PC-3 (cell line): ENCODE measurements at places on chromosomes 12 and 14.

- no peak overlapping the region for H3K4me3 ChIP-seq
- no peaks in the 10 kb centered on the region for H3K36me3 ChIP-seq
- H3K4me1 ChIP-seq = no peaks in the 10 kb centered on the region
Observed at GRCh38 chr14:85027681-85028370, 502.1 kb upstream of the FLRT2 start.

DNA sequence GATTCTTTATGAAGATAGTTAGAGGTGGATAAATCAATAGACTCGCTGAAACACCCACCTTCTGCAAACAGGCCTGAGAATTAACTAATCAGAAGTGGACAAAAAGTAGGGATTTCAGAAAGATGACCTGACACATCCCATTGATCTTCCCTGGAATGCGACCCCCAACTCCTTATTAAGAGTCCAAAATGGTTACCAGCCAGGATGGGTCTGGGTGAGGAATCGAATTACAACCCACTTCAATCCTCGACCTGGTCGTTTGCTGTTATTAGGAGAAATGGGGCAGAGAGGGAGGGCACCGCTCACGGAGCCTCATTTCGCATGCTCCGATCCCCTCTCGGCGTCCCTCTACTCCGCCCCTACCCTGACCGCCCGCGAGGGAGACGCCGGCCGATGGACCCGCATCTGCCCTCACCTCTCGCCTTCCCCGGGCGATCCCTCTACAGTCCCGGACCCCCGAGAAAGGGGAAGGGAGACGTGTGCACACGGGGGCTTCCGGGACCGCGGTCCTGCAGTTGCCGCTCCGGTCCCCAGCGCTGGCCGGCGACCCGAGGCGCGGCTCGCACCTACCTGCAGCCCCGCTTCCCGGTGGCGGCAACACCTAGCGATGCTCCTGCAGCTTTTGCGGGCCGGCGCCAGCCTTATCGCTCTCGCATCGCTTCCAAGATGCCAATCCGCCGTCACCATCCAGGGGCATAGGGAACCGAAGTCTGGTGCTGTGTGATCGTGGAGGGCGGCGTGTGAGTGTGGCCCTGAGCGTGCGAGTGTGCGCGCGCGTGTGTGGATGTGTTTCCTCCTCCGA lies 69.3 kb upstream of the USP15 start:
- no peaks in the 10 kb centered on the region for H3K36me3 ChIP-seq
- no peak overlapping the region for H3K27ac ChIP-seq
- no peak overlapping the region for H3K4me3 ChIP-seq
- H3K27me3 ChIP-seq = peaks cover 19% of the 10 kb centered on the region
- H3K4me1 ChIP-seq = peaks cover 23% of the 10 kb centered on the region
- no peak for DNase-seq

DNA sequence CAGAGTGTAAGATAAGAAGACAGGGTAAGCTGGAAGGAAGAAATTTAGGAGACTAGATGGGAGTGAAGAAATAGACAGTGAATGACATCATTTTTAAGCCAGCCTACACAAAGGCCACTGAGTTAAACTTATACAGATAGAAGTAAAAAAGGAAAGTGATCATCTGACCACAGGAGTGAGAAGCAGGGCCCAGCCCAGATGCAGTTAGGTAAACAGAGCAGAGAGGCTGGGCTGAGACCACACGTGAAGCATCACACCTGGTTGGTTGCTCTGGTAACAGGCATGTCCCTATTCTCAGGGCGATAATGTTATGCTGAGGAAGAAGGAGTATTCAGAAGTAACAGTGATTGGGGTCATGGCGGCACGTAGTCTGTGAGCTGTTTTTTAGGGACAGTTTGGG lies 1079.4 kb downstream of the AACS start:
- H3K27me3 ChIP-seq = no peaks in the 10 kb centered on the region
- H3K36me3 ChIP-seq = no peaks in the 10 kb centered on the region
- no peaks in the 10 kb centered on the region for H3K4me1 ChIP-seq
- no peak overlapping the region for H3K4me3 ChIP-seq
- no peak for DNase-seq
- no peak overlapping the region for H3K27ac ChIP-seq

- no peak overlapping the region for H3K27ac ChIP-seq
- no peaks in the 10 kb centered on the region for H3K27me3 ChIP-seq
- H3K36me3 ChIP-seq = no peaks in the 10 kb centered on the region
- peak; percentile 32 for DNase-seq
Observed at GRCh38 chr12:59548930-59549329, 46.9 kb upstream of the SLC16A7 start.

GRCh38 chr12:123973552-123974341 lies 732 bp downstream of the ZNF664 start:
- H3K36me3 ChIP-seq = peaks cover 14% of the 10 kb centered on the region; the same call in 1 of the 2 replicates
- no peak overlapping the region for H3K27ac ChIP-seq
- H3K4me3 ChIP-seq = peak overlapping the region; percentile 85
- H3K27me3 ChIP-seq = no peaks in the 10 kb centered on the region

DNA sequence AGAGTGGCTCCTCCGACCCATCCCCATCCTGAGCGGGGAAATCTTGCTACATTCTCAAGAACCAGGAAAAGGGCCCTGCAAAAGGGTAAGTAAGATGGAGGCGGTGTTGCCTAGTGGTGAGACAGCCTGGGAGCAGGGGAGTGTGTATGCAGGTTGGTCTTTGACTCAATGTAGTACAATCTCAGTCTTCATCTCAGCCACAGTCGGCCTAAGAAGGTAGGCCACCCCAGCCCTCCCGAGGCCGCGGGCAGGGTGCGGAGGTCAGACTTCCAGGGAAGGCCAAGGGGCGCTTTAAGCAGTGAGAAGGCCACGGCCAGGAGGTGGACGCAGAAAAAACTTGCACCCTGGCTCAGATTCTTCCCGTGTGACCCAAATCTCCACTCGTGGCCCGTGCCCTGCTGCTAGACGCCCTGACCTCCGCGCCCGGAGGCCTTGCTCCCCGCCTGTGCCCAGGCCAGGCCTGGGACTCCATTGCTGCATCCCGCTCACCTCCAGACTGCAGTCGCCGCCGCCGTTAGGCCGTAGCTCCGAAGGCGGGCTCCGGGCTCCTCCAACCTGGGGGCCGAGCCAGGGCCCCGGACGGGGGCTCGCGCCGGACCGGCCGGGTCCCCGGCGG lies 435 bp downstream of the FOXM1 start:
- peaks cover 13% of the 10 kb centered on the region for H3K4me1 ChIP-seq
- H3K27me3 ChIP-seq = no peaks in the 10 kb centered on the region
- DNase-seq = peak; percentile 20
- H3K27ac ChIP-seq = peak overlapping the region; percentile 70
- peaks cover 18% of the 10 kb centered on the region for H3K36me3 ChIP-seq
- H3K4me3 ChIP-seq = peak overlapping the region; percentile 72

DNA sequence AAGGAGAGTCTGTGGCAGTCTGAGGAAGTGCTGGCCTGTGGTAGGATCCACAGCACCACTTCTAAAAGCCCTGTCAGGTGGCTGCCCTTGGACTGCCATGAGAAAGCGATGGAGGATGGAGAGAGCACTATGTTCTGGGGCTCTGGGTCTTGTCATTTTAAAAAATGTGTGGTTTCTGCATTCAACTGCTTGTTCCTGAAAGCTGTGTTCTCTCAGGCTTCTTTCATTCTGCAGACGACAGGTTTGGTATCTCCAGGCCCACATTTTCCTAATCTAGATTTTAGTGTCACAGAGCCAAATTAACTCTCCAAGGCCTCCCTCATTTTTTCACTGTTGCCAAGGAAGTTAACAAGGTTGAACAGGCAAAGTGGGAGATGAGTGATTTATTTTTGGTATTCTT lies 10.5 kb downstream of the OVCH1 start:
- peaks cover 42% of the 10 kb centered on the region for H3K27me3 ChIP-seq
- H3K36me3 ChIP-seq = no peaks in the 10 kb centered on the region
- H3K4me1 ChIP-seq = no peaks in the 10 kb centered on the region
- no peak overlapping the region for H3K27ac ChIP-seq
- no peak for DNase-seq
- H3K4me3 ChIP-seq = no peak overlapping the region

DNA sequence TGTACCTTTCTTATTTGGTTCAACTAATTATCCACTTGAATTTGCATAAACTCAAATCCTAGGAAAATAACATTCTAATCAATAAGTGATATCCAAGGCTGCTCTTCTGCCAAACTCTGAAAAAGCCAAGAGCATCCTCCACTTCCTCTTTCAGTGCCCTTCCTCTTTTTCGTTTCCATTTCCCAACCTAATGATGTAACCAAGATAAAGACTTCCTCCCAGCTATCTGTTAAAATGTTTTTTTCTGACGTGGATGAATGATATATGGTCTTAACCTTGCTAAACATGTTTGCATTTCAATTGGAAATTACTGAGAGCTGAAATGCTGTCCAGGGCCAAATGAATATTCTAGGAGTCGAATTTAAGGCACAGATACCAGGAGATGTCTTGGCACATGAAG lies 459.5 kb upstream of the PDE3A start:
- H3K4me1 ChIP-seq = no peaks in the 10 kb centered on the region
- H3K36me3 ChIP-seq = no peaks in the 10 kb centered on the region
- no peak overlapping the region for H3K4me3 ChIP-seq
- H3K27ac ChIP-seq = no peak overlapping the region
- no peak for DNase-seq

DNA sequence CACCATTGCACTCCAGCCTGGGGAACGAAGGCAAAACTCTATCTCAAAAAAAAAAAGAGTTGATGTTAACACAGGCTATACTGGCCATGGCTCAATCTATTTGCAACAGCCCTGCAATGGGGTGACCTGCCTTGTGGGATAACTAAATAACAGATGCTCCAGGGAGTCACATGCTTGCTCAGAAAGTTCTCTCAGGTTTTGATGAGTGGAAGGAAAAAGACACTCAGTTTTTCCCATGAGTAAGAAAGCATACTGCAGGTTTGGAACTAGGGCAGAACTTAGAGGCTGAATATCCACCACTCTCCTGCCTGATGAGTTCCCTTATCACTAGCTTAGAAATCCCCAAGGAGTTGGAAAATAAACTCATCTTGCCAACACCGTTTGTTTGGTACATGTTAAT lies 16.9 kb downstream of the WSB2 start:
- no peaks in the 10 kb centered on the region for H3K27me3 ChIP-seq
- no peaks in the 10 kb centered on the region for H3K4me1 ChIP-seq
- H3K4me3 ChIP-seq = no peak overlapping the region
- no peak for DNase-seq

- H3K4me1 ChIP-seq = peaks cover 35% of the 10 kb centered on the region
- no peaks in the 10 kb centered on the region for H3K36me3 ChIP-seq
- no peak overlapping the region for H3K4me3 ChIP-seq
Observed at GRCh38 chr12:31749024-31749704, 20.3 kb upstream of the AMN1 start.

DNA sequence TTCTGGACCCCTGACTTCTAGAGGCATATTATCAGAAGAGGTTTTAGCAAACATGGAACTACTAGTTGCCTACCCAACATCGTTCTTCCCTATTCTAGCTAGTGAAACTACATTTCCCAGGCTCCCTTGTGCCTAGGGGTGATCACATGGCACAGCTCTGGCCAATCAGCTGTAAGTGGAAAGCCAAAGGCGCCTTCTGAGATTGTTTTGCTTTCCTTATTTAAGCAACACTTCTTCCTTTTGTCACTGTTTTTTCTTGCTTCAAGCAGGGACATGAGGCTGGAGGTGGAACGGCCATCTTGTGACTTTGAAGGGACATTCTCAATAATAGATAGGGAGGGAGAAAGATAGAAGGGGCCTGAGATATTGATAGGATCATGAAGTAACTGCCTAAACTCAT lies 136.7 kb downstream of the ZNF664 start:
- no peaks in the 10 kb centered on the region for H3K4me1 ChIP-seq
- DNase-seq = peak; percentile 45
- peaks cover 16% of the 10 kb centered on the region for H3K27me3 ChIP-seq
- H3K4me3 ChIP-seq = no peak overlapping the region
- H3K36me3 ChIP-seq = no peaks in the 10 kb centered on the region
- H3K27ac ChIP-seq = no peak overlapping the region

- H3K4me3 ChIP-seq = no peak overlapping the region
- H3K36me3 ChIP-seq = no peaks in the 10 kb centered on the region
- H3K27ac ChIP-seq = no peak overlapping the region
Observed at GRCh38 chr14:23621204-23621931, 14.8 kb upstream of the DHRS2 start.

GRCh38 chr12:66397574-66398290 lies 95.4 kb downstream of the HELB start:
- no peaks in the 10 kb centered on the region for H3K36me3 ChIP-seq
- 0 out of 2 replicates have a peak, but pooled peaks cover 7% of the 10 kb centered on the region for H3K27me3 ChIP-seq
- H3K27ac ChIP-seq = no peak overlapping the region
- no peaks in the 10 kb centered on the region for H3K4me1 ChIP-seq
- no peak overlapping the region for H3K4me3 ChIP-seq
- DNase-seq = no peak

DNA sequence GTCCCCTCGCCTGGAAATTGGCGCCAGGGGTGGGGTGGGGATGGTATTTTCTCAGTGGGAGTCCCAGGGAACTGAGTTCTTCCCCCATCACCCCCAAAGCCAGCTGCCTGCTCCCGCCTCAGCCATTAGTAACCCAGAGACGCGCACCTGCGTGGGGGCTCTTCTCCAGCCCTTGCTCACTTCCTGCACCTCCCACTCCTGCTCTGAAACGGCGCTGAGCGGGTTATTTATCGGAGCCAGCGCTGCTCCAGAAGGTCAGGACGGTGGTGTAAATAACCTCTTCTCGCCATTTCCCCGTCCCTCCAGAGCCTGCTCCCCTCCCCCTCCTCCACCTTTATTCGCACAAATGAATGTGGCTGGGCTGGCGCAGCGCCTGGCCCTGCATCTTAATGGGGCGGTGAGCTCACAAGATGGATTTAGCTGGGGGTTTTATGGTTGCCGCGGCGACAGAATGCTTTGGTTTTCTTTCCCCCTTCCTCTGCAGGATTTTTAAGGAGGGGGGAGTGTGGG lies 12.2 kb downstream of the GPR84 start:
- DNase-seq = no peak
- H3K4me3 ChIP-seq = no peak overlapping the region
- H3K27ac ChIP-seq = no peak overlapping the region
- no peaks in the 10 kb centered on the region for H3K4me1 ChIP-seq

GRCh38 chr14:52012635-52013034 lies 23.3 kb downstream of the RTRAF start:
- H3K4me1 ChIP-seq = no peaks in the 10 kb centered on the region
- no peak overlapping the region for H3K4me3 ChIP-seq
- DNase-seq = no peak
- no peaks in the 10 kb centered on the region for H3K27me3 ChIP-seq
- peaks cover 40% of the 10 kb centered on the region for H3K36me3 ChIP-seq

DNA sequence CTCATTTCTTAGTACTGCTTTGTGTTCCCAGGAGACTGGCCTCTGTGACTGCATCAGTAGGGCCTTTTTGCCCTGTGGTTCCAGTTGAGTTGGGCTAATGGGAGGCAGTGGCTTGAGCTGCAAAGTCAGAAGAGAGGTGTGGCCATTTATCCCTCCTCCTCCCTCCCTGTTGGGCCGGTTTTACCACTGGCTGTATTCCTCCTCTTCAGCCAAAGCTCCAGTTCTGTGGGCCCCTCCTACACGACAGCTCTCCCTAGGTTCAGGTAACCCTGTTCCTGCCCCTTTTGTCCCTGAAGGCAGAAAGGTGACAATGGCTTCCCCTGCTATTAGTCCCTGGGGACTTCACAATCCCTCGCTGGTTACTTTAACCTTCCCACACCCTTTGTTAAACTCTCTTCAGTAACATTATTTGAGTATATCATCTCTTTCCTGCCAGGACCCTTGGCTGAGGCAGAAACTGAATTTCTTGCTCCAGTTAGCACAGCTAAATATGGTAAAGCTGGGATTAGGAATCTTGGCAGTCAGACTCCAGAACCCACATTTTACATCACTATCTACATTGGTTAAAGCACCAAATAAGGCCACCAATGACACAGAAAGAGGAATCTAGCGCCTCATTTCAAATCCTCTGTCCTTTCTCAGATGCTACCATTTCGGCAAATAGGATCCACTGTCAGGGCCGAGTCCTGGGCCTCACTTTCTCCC lies 121.9 kb upstream of the SLC35F4 start:
- H3K36me3 ChIP-seq = no peaks in the 10 kb centered on the region
- peaks cover 17% of the 10 kb centered on the region for H3K4me1 ChIP-seq
- H3K27ac ChIP-seq = no peak overlapping the region
- H3K27me3 ChIP-seq = peaks cover 60% of the 10 kb centered on the region

GRCh38 chr14:24908592-24909236 lies 141.2 kb downstream of the STXBP6 start:
- no peaks in the 10 kb centered on the region for H3K4me1 ChIP-seq
- no peak overlapping the region for H3K27ac ChIP-seq
- no peak for DNase-seq
- no peaks in the 10 kb centered on the region for H3K27me3 ChIP-seq
